ENCODE measurements at places on chromosomes 6 and 20.
A peak's percentile ranks its signal among the peaks of the same experiment; 100 is the strongest.

DNA sequence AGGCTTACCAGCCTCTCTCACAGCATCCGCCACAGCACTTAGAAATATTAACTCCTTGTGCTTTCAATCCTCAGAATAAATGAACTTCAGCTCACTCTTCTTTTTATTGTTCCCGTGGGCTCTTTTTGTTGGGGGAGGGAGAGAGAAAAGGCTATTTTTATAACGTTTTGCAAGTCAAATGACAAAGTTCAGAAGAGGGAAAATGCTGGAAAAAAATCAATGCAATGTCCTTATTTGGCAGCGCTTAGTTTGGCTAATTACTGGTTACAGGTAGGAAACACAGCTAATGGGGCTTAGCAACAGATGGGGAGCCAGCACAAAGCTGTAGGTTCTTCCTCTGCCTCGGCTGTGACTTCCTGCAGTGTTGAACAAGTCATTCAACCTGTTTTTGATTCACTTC lies 1067.0 kb upstream of the MAP3K7 start:
- DNase-seq, result no peak

DNA sequence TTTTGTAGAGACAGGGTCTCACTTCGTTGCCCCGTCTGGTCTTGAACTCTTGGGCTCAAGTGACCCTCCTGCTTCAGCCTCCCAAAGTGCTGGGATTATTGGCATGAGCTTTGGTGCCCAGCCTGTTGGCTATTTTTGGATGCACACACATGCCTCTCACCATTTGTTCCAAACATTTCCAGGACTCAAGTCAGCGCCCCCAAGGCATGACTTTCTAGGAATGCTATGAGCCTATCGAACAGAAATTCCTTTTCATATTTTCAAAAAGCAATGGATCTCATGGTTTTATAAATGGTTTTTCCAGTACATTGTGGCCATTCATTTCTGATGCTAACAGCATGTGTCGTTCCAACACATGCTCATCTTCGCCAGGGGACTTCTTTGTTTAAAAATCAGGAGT lies 119.3 kb upstream of the NAA20 start:
- no peak for DNase-seq

GRCh38 chr6:70045413-70045812 lies 179.1 kb downstream of the COL19A1 start:
- no peak for DNase-seq

GRCh38 chr6:159977255-159977903 lies 8.5 kb downstream of the IGF2R start:
- no peak for DNase-seq

- no peak for DNase-seq
These were observed 97.9 kb upstream of the BTN3A2 start for GRCh38 chr6:26267083-26267589.

- no peak for DNase-seq
These were observed 334.2 kb downstream of the MEI4 start for GRCh38 chr6:77987035-77987384.

DNA sequence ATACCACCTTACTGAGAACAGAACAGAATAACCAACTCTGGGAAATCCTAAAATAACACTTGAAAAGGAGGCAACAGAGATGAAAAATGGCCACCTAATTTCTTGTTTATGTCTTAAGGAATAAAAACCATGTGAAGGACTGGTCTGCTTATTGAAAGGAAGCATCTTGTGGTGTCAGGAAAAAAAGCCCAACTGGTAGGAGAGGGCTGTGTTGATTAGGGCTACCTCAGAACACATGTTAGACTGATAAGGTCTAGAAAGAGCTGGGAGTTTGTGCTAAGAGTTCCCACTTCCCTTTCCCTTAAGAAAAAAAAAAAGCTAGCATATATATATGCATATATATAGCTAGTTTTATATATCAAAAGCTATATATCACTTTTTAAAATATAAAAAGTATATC lies 425.3 kb upstream of the BTBD3 start:
- no peak for DNase-seq

DNA sequence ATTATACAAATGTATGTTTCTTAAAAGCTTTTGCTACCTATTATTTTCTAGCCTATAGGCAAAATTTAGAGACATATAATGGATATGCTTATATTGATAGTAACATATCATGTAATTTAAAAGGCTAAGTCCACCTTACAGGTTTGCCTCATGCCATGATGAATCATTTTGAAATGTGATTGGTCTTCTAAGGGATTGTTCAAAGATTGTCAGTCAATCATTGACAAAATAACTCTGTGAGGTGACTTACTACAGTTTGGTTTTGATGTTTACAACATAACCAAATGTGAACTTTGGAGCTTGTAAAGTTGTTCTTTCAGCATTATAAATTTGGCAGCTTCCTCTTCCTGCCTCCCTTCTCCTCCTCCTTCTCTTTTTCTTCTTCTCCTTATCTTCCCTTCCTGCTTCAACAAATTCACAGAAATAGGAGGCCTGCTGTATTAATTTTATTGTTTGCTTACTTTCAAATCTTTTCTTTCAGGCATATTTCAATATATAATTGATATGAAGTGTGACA lies 39.7 kb upstream of the ZFP64 start:
- no peak for DNase-seq

- DNase-seq, result no peak
These were observed 374.3 kb downstream of the LMBRD1 start for GRCh38 chr6:69422475-69422874.

GRCh38 chr6:75147512-75147911 lies 58.3 kb downstream of the COL12A1 start:
- peak; percentile 2 for DNase-seq

GRCh38 chr6:155078331-155078745 lies 83.2 kb downstream of the TIAM2 start:
- no peak for DNase-seq

- DNase-seq, result no peak
These were observed 9.4 kb upstream of the FRMD1 start for GRCh38 chr6:168088161-168089053.

DNA sequence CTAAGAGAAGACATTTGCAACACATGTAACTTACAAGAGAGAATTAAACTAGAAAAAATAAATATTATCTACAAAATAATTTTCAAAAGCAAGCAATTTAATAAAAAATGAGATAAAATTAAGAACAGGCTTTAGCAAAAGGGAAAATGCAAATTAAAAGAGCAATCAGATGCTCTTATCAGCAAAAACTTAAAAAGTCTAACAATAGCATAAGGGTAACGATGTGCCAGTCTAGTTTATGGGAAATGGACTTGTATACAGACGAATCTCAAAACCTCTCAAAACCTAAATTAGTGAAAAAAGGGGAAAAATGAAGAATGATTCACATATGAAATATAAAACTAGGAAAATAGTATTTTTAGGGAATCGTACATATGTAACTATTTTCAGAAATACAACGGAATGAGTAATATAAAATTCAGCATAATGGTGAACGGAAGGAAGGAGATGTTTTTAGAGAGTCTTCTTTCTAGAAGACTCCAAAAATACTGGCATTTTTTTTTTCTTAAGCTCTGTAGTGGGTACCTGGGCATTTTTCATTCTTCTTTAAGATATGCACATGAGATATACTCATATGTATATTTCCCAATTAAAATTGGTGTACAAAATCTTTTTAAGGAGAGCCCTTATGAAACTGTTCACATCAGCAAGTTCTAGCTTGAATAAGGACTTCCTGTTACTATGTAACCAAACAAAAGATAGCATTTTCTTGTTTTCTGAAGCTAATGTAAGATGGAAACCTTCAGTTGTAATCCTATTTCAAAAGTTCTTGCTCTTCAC lies 927 bp upstream of the MANEA start:
- DNase-seq, result no peak

DNA sequence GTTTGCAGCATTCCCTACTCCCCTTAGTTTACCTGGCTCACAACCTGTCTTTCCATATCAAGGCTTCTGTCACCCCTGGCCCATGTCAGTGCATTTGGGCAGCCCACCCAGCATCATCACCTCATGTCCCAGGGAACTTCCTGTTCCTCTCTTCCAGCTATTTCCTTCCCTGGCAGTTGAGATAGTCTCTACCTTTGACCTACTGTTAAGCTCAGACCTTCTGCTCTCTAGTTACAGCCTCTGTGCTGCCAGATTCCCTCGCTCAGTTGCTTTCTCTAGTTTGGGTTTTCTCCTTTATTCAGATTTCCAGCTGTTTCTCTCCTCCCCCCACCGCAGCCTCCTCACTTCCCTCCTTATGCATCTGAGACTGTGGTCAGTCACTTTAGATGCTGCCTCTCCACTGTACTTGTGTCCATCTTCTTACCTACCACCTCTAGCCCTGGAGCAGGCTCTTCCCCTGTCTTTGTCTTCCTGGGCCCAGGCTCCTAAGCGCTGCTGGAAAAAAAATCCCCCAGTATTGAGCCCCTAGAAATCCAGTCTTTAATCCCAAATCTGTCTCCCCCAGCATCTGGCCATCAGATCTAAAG lies 16.3 kb downstream of the PTPN1 start:
- DNase-seq, result no peak

GRCh38 chr6:156659822-156660198 lies 117.4 kb upstream of the ARID1B start:
- no peak for DNase-seq

DNA sequence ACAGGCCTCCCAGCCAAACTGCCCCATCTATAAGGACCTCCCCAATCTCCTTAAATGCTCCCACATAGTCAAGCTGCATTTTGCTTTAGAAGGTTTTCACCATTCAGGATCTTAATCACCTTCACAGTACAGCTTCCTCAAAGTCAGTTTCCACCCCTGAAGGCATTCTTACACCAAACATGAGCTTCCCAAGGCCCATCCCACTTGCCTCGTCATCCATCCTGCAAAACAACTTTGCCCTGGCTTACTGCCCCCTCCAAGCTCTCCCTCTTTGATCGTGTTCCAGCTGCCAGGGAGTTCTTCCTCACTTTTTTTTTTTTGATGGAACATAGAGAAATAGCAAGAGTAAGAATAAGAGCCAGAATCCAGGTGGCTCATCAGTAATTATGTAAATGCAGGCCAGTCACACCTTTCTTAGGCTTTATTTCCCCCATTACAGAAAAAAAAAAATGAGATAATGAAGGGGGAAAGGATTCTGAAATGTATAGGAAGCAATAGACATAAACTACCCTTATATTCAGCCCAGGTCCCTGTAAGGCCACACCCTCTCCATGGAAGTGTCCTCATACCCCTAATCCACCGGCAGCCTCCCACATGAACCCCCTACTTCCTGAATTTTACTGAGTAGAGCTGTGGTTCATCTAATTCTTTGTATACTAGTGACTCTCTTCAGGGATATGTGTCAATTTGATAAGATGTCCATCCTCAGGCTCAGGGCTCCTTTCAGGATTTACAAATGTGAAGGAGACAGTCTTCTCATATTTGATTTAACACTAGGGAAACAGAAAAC lies 12.7 kb downstream of the TRIM27 start:
- DNase-seq, result no peak
